AG20443 (cell line): ENCODE measurements at places on chromosomes 5 and 9.

DNA sequence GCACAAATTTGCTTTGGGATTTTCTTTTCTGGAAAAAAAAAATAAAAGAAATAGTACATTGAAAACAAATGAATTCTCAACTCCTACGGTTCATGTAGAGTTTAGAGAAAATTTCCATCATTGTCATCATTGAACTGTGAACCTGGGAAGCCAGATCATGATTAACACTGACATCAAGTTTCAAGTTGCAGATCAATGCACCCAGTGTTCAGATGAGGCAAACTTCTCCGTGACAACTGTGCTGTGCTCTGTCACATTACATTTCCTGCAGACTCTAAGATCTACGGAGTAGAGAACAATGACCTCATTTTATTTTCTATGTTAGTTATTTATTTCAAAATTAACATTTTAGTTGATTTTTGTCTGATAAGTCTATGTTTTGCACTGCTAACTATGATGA lies 99.7 kb downstream of the MAP1B start:
- DNase-seq: no peak

DNA sequence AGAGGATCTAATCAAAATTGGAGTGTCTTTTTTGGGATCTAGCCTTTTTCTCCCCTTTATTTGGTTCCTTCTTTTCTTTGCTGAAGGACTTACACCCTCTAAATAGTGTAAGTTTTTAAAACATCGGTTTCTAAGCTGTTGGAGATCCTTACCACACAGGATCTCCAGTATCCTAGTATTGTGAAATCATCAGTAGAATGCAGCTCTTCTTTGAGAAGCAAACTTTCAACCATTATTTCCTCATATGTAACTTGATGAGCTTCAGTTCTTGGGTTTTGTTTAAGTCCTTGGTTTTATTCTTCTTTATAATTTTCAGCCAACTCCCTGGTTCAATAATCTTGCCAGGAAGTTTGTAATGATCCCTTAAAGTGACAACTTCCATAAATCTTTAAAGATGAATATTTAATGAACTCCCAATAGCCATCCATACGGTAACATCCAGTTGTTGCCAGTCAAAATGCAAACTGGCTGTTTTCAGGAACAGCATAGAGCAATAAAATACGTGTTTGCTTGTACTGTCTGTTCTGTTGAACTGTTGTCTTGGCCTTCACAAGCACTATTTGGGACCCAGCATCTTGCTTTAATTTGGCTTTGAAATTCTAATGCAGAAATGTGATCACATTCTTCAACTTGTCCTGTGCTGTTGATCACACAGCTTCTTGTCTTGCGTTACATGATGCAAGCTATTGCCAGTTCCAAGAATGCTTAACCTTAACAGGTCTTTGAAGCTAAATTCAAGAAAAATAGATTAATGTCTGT lies 34.8 kb upstream of the TTC23L start:
- DNase-seq: peak; percentile 18

DNA sequence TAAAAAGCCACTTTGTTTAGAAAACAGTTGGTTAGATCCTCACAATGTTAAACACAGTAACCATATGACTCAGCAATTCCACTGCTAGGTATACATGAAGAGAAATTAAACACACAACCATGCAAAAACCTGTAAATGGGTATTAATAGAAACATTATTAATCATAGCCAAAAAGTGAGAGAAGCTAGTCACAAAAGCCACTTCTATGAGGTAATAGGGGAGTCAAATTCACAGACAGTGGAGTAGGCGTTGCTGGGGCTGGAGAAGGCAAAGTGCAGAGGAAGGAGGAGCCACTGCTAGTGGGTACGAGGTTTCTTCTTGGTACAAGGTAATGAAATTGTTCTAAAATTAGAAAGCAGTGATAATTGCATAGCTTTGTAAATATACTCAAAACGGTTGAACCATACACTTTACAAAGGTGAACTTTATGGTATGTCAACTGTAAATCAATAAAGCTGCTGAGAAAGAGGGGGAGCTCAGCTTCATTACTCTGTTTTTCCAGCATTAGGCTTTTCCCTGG lies 364.4 kb downstream of the GADD45G start:
- no peak for DNase-seq

DNA sequence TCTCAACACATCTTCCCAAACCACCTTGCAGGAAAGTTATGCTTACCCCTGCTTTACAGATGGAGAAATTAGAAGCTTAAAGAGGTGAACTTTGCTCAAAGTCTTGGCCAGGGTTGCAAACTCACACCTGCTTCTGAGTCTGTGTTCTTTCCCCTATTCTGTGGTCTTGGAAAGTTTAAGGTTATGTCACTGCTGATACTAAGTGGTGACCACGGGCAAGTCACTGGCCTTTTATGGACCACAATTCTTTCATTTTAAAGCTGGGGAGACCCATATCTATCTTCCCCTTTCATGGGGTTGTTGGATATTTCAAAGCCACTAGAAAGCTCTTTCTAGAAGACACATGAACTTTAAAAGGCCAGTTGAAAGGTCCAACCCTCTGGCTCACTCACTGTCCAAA lies 95.4 kb upstream of the KLF4 start:
- DNase-seq: no peak

DNA sequence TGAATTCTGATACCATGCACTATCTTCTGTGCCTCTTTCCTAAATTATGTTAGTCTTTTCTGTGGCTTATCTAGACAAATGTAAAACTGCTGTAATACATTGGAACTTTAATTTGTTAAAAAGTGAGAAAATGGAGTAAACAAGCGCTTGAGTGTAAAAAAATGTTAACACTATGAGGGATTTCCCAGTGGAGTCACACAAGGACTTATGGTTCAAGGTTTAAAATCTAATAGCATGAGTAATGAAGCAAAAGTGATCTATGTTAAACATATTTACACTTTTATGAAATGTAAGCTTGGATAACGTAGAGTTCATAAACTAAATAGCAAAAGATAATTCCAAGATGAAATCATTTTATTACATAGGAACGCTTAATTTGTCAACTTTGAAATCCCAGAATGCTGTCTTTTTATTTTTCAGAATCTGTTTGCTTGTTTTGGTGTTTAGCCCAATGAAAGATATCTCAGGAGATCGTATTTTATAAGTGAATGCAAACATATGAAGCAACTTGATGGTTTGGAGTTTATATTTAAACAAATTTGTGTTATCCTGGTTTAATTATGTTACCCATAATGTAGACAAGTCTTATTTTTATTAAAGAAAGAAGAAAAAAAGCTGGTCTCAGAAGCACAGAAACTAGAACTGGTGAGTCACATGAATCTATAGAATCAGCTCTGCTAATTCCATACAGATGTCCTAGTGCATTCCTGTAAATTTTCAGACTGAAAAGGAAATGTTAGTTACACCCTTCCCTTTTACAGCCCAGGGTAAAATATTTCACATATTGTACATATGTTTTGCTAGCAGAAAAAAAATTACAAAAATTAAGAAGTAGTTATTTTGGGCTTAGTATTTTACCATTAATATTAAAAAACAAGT lies 34.2 kb upstream of the FBN2 start:
- no peak for DNase-seq

DNA sequence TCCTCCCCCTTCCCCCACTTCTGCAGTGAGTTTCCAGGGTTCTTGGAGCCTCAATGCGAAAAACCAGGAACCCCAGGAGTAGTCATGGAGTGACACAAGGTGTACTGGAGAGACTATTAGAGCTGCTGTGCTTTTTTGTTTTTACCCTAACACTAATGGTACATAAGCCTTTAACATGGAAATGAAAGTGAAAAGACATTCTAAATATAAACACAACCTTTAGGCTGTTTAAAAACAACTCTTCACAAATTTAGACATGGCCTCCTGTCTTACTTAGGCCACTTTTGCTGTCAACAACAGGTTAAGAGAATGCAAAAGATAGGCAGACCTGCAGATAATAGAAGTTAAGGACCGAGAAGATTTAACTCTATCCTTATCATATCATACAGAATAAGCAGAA lies 232.2 kb downstream of the DENND1A start:
- DNase-seq: no peak

GRCh38 chr9:81827616-81828296 lies 100.5 kb upstream of the SPATA31D4 start:
- no peak for DNase-seq

- no peak for DNase-seq
Measured at GRCh38 chr5:75670577-75670976, 46.7 kb downstream of the POC5 start.

- DNase-seq: no peak
Measured at GRCh38 chr9:125431741-125432271, 170.2 kb downstream of the GAPVD1 start.

DNA sequence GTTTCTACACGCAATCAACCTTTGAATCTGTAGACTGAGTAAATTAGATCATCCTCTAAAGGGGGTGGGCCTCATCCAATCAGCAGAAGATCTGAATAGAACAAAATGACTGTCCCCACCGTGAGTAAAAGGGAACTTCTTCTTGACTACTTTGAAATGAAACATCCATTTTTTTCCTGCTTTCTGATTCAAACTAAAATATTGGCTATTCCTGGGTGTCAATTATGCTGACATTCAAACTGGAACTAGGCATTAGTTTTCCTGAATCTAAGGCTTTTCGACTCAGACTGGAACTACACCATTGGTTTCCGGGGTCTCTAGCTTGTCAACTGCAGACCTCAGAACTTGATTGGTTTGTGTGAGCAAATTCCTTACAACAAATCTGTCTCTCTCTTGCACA lies 772.2 kb upstream of the CDH10 start:
- no peak for DNase-seq

GRCh38 chr5:132429463-132430440 lies 60.2 kb downstream of the SLC22A5 start:
- no peak for DNase-seq

- DNase-seq: no peak
Measured at GRCh38 chr5:16808021-16808420, 128.1 kb downstream of the MYO10 start.

GRCh38 chr5:166338801-166339200 lies 1952.6 kb upstream of the WWC1 start:
- no peak for DNase-seq

GRCh38 chr5:76365561-76365960 lies 37.5 kb upstream of the IQGAP2 start:
- no peak for DNase-seq

GRCh38 chr9:114505187-114506081 lies at the start of gene WHRN:
Gene WHRN, minus strand, starts transcription at chr9:114505473. Its CDS starts 672 bp downstream, at chr9:114504801.
- DNase-seq: peak; percentile 99

GRCh38 chr5:61659221-61659696 lies 327.2 kb downstream of the ZSWIM6 start:
- no peak for DNase-seq
